ENCODE measurements at places on chromosomes 7 and 10.

DNA sequence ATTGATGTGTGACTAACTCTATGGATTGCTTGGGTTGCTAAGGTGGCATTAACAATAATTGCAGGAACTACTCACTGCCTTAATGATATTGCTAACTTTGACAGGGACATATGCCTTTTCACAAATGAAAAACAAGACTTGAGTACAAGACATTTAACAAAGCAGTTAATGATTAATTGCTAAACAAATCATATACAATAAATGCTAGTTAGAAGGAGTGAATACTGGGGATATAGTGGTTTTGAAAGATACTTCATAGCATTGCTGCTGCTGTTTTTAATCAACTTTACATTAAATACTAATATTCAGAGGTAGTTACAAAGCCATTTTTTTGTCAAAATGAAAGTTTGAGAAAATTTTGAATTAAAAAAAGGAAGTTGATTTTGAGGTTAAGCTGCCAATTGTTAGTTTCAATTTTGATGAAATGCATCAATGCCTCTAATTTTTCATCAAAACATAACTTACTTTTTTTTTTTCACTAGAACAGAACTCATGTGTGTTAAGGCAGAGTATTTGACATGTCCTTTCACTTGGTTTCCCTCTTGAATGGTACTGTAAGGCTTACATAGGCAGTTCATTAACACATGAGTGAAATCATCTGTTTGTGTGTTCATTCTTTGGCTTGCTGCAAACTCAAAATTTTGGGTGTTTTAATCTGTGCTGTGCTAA, 106.2 kb upstream of the SEMA3D start:
- no peak for DNase-seq

DNA sequence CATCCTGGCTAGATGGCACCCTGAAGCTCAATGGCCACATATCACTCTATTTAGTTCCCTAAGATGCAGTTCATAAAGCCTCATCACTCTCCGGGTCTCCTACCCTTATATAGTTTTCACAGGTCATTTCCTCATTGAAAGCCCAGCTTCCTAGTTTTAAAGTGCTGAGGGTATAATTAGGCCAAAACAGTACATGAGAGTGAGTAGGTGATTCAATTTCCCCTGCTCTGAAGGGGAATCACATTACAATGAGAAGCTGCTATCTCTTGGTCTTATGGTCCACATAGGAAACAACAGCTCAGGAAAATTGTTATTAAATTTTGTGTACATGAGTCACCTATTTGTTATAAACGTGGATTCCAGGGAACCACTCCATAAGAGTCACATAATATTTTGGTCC, 162.0 kb downstream of the SEMA3E start:
- DNase-seq = no peak

- no peak for DNase-seq
Observed at GRCh38 chr10:11331726-11332125, 279.7 kb downstream of the USP6NL start.

DNA sequence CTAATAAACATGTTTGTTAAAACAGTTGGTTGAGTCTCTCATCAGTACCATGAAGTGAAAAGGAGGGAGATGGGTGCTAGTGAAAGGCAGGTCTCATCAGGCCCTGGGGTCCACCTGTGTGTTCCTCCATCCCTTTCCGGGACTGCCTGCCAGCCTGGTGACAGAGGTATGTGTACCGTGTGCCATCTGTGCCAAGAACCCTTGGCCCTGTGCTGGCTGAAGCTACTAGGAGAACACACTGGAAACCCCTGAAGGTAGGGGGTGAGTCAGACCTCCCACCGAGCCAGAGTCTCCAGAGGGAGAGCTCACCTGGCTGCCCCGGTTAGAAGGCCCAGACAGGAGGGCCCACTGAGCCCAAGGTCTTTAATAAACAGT, 2.3 kb downstream of the DDIT4 start:
- DNase-seq = peak; percentile 63

DNA sequence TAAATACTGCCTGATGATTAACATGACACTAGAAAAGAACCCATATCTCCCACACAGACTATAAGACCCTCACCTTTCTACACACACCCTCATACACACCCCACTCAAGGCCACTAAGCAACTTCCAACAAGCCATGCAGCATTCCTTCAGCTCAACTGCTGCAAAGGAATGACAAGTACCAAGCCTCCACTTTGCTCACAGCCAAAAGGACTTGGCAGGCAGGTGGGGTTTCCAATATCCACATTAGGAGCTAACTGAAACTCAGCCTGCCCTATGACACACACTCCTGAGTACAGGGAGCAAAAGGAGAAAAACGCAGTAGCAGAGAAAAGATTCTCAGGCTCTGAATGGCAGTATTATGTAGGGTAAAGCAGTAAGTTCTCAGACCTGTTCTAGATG, 13.4 kb downstream of the USP54 start:
- no peak for DNase-seq

DNA sequence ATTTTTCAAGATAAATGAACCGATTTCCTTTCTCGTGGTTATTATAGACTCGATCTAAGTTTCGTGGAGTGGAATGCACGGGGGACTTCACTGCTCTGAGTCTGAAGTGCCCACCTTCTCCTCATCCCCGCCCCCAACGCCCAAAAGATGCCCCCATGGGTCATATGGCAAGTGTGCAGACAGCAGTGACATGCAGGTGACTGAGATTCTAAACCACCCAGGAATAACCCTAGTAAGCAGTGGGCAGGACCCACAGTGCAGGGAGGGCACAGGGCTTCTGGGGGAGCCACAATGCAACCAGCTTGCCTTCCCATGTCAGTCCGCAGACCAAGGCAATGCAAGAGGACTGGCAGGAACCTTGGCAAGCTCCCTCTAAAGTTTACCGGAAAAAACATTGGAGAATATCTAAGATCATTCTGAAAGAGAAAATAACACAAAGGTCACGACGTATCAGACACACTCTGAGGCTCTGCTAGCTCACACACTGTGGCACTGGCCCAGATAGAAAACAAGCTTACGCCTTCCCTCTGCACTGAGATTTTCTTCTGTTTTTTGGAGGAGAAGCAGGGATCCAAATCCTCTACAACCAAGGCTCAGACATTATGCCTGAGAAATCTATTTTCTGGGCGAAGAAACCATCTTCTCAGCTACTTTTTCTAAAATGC, 239.6 kb downstream of the MAD1L1 start:
- DNase-seq = no peak

- DNase-seq = no peak
Observed at GRCh38 chr10:80523773-80524172, 13.9 kb upstream of the SH2D4B start.

GRCh38 chr10:128461991-128462390, 335.8 kb upstream of the MKI67 start:
- DNase-seq = no peak

GRCh38 chr7:103343758-103344452, 662 bp downstream of the DNAJC2 start:
- peak; percentile 53 for DNase-seq

- DNase-seq = peak; percentile 39
Observed at GRCh38 chr10:11874568-11875493, 51.7 kb downstream of the PROSER2 start.

GRCh38 chr7:84194484-84195271, at the start of gene SEMA3A:
Gene SEMA3A, minus strand, starts transcription at chr7:84194789. Its CDS starts 203 bp downstream, at chr7:84194586.
- no peak for DNase-seq

- DNase-seq = no peak
Observed at GRCh38 chr7:33720139-33720538, 185.2 kb upstream of the BMPER start.
